ENCODE measurements at places on chromosomes 4 and X.

GRCh38 chr4:53905941-53906377 is 158.4 kb downstream of the CHIC2 start:
- DNase-seq, result no peak

DNA sequence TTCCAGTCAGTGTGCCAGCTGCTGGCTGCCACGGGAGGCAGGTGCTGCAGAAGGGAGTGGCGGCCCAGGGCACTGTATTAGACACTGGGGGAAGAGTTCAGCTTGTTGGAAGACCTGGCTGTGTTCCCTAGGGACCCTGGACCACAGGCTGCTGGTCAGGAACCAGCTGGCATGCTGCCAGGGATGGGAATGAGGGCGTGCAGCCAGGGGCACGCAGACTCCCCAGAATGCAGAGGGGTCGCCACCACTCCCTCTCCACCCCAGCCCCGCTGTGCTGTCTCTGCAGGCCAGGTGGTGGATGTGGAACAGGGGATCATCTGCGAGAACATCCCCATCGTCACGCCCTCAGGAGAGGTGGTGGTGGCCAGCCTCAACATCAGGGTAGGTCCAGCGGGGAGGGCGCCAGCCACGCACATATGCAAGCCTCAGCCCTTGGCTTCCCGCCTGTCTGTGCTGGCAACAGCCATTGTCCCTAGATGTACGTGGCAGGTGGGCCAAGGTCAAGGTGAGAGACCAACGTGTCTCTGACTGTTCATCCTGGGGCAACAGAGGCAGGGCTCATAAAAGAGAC is 12.3 kb downstream of the ABCD1 start:
- no peak for DNase-seq

DNA sequence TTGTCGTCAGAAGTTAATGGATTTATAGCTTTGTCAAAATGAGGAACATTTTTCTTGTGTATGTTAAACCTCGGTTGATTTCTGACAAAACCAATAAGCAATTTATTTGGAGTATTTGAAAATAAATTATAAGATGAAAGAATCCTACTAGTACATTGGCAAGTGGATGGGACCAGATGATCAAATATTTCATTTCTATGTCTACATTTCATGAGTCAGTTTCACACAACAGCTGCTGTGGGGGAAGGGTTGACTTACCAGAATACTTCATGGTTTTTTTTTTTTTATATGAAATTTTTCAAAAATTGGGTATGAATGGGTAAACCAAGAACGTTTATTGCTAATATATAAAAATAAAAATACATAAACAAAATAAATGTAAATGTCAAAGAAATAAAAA is 39.4 kb downstream of the RAPGEF2 start:
- no peak for DNase-seq

GRCh38 chr4:137703195-137703594 is 170.9 kb upstream of the PCDH18 start:
- DNase-seq, result no peak

DNA sequence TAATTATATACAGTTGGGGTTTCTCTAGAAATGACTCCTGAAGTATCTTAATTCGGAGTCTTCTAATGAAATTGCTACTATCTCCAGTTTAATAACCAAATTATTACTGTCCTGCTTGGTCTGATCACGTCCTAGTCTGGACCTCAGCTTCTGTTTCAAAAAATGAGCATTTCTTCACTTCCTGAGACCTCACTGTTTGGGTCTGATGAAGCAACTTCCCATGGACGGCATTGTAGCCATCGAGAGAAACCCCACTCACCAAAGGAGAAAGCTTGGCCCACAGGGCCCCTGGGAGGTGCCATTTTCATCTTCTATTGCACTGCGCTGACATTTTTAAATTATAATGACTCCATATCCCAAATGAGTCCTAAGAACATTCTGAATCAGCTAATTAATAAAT is 178.0 kb downstream of the MGST2 start:
- DNase-seq, result no peak

GRCh38 chrX:136742721-136743379 is 37.9 kb downstream of the ARHGEF6 start:
- DNase-seq, result no peak

GRCh38 chrX:30787012-30787411 is 102.0 kb downstream of the TAB3 start:
- DNase-seq, result no peak

GRCh38 chrX:134760650-134761049 is 102.4 kb upstream of the PLAC1 start:
- DNase-seq, result no peak

GRCh38 chrX:11309220-11309619 is 16.0 kb downstream of the AMELX start:
- DNase-seq, result no peak

DNA sequence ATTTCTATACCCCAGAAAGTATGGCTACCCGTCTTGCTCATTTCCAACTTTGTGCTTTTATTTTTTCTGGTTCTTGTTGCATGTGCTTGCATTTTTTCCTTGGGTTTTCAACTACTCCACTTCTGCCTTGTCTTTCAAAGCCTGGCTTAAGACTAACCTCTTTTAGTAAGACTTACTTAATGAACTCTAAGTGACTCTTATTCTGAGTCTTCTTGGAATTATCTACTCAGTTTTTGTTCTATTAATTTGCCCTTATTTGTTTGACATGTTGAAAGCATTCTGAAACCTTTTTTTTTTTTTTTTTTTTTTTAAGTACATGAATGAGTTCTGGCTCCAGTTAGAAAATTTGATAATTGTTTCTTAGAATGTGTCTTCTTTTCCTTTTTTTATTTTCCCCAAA is 74.8 kb downstream of the SLIT2 start:
- DNase-seq, result no peak

DNA sequence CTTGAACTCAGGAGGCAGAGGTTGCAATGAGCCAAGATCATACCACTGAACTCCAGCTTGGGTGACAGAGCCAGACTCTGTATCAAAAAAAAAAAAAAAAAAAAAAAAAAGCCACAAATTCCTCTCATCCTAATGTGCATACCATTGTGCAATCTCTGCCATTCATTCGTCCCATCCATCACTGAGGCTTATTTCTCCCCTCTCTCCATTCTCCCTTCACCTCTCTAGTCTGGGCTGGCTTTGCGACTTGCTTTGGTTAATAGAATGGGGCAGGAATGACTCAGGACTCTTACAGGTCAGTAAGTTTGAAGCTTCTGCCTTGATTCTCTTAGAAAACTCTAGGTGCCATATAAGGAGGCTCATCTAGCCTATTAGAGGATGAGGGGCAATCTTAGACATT is 60.3 kb upstream of the DDX3X start:
- DNase-seq, result no peak

- DNase-seq, result peak; percentile 71
Measured at GRCh38 chrX:149539283-149540130, 1.3 kb upstream of the EOLA1 start.

DNA sequence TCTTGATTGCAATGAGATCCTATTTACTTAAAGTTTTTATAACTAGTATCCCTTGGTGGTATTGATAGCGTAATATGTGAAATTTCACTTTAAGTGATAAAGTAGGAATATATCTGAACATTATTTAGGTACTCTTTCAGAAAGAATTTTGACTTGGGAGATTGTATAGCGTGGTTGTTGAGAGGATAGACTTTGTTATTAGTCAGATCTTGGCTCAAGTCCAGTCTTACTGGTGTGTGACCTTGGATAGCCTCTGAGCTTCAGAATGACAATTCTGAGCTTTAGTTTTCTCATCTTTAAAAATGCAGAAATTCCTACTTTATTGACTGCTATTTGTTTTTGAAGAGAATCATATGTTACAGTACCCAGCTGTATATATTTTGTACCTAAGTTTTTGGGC is 32.6 kb downstream of the DCK start:
- DNase-seq, result no peak

DNA sequence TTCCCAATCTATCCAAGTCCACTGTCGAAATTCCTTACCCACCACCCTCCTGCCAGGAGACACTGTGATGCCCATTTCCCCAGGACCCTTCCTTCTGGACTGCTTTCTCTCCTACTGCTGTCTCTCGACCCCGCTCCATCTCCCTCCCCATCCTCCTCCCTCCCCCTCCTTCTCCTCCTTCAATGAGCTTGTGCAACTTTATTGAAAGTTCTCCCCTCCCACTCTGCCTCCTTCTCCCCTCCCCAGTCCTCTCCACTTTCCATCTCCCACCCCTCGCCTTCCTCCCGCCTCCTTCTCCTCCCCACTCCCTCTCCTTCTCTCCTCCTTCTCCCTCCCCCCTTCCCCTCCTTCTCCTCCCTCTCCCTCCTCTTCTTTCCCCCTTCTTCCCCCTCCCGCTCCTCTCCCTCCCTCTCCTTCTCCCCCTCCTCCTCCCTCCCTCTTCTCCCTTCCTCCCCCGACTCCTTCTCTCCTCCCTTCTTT is 116.6 kb upstream of the FAT1 start:
- DNase-seq, result no peak

DNA sequence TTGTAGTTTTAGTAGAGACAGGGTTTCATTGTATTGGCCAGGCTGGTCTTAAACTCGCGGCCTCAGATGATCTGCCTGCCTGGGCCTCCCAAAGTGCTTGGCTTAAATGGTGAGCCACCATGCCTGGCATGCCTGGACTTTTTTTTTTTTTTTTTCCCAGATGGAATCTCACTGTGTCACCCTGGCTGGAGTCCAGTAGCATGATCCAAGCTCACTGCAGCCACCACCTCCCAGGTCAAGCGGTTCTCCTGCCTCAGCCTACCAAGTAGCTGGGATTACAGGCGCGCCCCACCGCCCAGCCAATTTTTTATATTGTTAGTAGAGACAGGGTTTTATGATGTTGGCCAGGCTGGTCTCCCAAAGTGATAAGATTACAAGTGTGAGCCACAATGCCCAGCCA is 8.4 kb downstream of the UBE2K start:
- no peak for DNase-seq

GRCh38 chrX:68196939-68197791 is 236.1 kb downstream of the OPHN1 start:
- no peak for DNase-seq

- DNase-seq, result no peak
Measured at GRCh38 chr4:53484911-53485657, 106.2 kb downstream of the LNX1 start.

DNA sequence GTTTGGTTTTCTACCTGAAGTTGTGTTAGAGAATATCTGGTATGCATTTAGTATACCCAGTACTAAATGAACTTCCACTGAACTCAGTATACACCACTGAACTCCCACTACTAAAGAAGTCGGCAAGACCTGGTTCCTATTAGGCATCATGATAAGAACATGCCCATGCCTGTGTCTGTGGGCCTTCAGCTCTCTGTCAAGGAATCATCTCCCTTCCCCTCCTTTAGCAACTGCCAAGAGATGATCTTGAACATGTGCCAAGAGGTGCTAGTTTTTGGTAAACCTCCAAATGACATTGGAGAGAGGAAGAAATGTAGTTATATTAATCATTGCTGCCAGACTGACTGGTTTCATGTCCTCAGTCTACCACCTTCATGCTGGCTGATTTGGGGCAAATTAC is 113.2 kb downstream of the ATP10D start:
- DNase-seq, result no peak

GRCh38 chr4:37535872-37536271 is 150.3 kb downstream of the RELL1 start:
- no peak for DNase-seq

- peak; percentile 76 for DNase-seq
Measured at GRCh38 chr4:663438-664428, 10.3 kb downstream of the ATP5ME start.

DNA sequence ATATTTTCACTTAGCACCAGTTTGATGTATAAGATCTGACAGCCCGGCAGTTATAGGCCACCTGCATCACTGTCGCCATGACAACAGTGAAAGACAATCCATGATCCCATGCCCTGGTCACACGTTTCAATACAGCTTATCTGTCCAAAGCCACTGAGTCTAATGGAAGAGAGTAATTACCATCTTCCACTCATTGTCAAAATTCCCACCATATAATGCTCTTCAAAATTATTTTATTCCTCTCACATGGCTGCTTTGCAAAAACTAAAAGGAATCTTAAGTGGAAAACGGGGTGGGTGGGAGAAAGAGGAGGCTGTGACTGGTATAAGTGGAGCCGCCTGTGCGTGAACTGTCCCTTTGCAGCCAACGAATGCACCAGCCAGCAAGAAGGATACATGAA is 44.2 kb downstream of the MAML3 start:
- DNase-seq, result no peak

DNA sequence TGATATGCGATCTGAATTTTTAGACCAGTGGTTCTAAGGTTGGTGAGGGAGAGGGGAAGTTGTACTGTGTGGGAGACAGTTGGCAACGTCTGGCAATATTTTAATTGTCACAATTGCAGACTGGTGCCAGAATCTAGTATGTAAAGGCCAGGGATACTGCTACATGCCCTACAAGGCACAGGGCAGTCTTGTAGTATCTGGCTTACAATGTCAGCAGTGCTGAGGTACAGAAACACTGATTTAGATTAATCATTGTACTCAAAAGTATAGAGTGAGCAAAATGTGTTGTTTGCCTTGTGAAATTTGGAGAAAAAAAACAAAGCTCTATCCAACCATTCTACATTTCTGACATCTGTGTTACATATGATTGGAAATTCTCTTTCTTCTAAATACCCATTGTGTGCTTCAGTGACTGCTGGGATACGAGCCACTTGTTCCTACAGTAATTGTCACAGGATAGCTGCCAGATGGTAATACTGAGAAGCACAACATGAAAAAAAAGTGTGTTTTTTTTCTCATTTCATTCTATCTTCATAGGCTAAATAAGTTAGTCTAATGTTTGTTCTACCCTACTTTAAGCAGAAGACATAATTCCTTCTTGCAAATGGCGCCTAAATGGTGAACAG is 526.7 kb upstream of the AGA start:
- DNase-seq, result no peak

- no peak for DNase-seq
Measured at GRCh38 chr4:48664938-48665337, 115.1 kb downstream of the FRYL start.

DNA sequence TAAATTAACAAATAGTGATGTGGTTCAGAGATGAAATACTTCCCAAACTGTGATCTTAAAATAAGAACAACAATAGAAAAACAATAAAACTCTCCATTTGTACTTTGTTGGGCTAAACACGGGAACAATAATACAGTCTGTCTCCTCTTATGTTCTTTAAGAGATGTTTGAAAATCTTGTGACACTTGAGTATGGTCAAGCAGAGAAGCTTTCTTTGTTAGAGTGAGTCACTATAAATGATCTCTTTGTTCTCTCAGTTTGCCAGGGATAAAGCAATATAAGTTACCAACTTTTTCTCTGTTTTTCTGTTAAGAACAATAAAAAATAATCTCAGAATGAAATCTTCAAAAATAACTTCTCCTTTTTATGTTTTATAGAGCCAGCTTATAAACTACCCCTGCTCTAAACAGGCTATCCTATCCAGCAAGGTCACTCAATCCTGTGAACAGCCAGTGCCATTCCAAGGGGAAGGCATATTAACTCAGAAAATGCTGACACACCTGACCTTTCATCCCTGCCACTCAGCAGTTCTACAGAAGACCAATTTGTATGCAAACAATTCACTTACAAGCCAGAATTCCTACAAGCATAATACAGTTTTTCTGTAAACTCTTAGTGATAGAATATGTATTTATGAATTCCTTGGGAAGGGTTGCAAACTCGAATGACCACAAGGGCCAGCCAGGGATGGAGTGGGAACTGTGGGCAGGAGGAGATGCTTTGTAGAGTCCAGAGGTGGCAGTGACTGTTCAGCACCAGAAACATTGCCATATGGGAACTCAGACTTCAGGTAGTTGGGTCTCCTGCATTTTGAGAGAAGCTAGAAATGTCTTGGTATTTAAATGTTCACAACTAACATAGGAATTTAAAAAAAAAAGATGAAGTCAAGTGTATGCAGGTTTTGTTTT is 52.2 kb downstream of the AFM start:
- DNase-seq, result no peak

GRCh38 chrX:13694359-13694758 is 5.4 kb downstream of the RAB9A start:
- DNase-seq, result no peak
